ENCODE measurements at places on chromosomes 3 and 15. TPM values are rescaled to one million over a fixed set of nuclear protein-coding genes. Genes with fewer than 3 reads are reported as not detected.

ADGRG7 gene
- not detected for total RNA-seq

TMCO5A gene
- total RNA-seq = not detected

DNA sequence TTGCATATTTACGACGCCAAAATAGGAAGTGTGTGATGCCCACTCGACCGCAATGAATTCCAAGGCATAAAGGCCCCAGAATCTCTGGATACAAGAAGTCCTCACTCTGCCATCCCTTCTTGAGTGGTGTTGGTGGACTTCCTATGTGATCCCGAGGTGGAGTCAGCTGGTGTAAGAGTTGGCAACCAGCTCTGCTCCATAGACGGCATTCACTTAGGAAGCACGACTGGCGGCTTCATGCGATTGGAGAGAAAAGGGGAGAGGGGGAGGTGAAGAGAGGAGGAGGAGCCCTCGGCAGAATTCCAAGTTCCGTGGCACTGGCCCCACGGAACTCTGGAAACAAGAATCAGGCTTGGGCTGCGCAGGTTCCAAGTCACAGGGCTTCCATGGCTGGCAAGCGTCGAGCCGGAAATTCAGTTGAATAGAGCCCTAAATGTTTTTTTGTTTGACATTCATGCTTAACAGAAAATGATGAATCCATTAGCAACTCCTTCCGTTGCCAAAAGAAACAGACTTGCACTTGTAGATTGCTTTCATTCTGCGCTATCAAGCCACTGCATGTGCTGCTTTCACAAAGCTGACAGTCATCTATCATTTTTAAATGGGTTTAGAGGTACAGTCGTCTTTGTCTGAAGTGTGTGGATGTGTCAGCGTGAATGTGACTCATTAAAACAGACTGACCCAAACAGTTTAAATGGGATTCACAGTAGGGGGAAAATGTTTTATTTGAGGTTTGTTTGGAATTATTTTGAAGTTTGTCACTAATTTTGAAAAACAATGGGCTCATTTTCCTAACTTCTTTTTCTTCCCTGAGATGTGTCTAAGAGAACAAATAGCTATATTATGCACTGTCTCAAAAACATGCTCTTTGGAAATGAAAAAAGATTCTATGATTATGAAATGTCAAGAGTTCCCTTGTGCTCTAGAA lies 428.3 kb upstream of the ATP11B start:
- no peak for DNase-seq

- DNase-seq = no peak
Observed at GRCh38 chr3:71316066-71316777, 267.3 kb downstream of the FOXP1 start.

- no peak for DNase-seq
Observed at GRCh38 chr3:160136421-160136820, 88.8 kb upstream of the C3orf80 start.

GRCh38 chr15:34804113-34804512 lies 8.8 kb upstream of the ACTC1 start:
- DNase-seq = no peak

GRCh38 chr3:194165271-194166018 lies 29.5 kb downstream of the HES1 start:
- no peak for DNase-seq

DNA sequence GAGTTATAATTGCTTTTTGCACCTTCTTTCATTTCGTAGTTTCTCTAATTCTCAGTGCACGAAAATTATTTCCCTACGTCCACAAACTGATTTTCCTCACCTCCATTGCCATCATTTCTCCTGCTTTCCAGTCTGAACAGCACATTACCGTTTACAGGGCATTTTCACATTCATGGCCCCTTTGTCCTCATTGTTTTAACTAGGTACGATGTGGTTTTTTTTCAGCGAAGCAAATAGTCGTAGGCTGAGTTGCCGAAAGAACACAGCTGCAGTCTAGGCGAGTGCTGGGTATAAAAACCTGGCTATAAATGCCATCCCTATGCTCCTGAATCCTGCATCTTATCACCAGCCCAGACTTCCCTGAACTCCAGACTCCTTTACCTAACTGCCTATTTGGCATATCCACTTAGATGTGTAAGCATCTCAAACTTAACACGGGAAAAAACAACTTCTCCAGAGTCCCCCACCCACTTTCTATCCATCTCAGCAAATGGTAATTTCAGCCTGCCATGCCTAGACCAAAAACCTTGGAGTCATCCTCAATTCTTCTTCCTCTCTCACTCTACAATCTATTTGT lies 691 bp upstream of the FSIP1 start:
- DNase-seq = peak; percentile 25

GRCh38 chr3:150414258-150414657 lies 6.2 kb downstream of the TSC22D2 start:
- DNase-seq = peak; percentile 58
